ENCODE measurements at places on chromosomes 11 and 22.

GRCh38 chr11:123586568-123586967 lies 67.9 kb downstream of the SCN3B start:
- DNase-seq, result no peak

DNA sequence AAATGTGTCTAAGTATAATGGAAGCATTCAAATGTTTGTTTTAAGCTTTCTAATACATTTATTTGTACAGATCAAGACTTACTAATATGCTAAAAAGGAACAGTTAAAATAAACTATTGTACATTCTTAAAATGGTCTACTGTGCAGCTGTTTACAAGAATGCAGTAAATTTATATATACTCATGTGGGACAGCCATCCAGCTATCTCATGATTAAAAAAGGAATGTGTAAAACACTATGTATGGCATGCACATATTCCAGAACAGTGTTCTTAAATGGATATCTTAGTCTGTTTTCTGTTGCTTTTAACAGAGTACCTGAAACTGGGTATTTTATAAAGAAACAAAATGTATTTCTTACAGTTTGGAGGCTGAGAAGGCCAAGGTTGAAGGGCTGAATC lies 30.2 kb upstream of the CSTF3 start:
- no peak for DNase-seq

GRCh38 chr22:28978863-28979796 lies 82.5 kb downstream of the C22orf31 start:
- DNase-seq, result no peak

DNA sequence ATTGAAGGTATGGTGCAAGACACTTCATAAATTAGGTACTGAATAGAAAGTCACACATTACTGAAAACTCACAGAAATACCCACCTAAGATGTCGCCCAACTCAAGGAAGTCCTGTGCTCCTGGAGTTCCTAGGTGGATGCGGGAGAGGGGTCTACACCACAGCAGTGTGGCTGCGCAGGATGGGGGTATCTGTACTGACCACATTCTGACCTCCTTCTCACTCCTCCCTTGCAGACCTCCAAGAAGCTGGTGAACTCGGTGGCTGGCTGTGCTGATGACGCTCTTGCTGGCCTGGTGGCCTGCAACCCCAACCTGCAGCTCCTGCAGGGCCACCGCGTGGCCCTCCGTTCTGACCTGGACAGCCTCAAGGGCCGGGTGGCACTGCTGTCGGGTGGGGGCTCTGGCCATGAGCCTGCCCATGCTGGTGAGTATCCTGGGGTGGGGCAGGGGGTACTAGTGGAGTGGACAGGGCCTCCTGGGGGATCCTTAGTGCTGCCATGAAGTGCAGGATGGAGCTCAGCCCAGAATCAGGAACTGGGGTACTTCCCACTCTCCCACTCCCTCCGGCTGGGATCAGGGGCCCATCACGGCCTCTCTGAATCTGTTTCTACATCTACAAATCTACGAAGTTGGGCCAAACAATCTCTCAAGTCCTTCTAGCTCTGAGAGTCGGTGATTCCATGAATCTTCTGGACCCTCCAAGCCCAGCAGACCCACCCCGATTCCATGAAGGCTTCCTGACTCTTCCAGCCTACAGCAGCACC lies 4.9 kb downstream of the TKFC start:
- no peak for DNase-seq

DNA sequence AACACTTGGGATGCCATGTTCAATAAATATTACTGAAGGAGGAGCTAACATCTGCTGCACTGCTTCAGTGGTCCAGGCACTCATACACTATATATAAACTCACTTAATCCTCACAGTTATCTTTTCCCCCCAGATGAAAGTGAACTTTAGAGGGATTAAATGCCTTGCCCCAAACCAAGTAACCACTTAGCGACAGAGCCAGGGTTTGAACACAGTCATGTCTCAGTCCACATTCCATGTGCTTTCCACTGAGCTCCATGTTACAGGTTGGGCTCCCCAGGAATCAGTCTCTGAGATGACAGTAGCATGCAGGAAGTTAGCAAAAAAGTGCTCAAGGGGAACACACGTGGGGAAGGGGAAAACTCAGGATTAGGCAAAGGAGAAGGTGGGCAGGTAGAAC lies 59.3 kb downstream of the ENDOD1 start:
- no peak for DNase-seq

DNA sequence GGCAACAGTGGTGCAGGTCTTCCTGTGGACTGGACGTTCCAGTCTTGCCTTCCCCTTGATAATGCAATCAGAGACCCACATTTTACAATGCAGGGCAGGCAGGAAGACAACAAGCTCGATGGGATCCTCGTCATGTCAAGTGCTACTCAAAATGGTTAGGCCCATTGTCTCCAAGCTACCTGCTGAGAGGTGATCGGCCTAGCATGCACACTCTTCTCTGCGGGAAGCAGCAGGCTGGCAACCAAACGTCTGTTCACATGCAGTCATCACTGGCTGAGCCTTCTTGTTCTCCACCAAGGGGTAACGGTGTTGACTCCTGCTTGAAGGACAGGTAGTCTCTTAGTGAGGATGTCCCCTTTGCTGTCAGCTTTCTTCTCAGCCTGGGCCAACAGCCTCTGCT lies 25.5 kb upstream of the CD82 start:
- no peak for DNase-seq

- DNase-seq, result no peak
Measured at GRCh38 chr11:11997049-11997322, 11.4 kb downstream of the DKK3 start.

GRCh38 chr11:125063429-125064043 lies 431 bp downstream of the SLC37A2 start:
- DNase-seq, result no peak

GRCh38 chr11:36364551-36365325 lies 68.7 kb downstream of the PRR5L start:
- no peak for DNase-seq

DNA sequence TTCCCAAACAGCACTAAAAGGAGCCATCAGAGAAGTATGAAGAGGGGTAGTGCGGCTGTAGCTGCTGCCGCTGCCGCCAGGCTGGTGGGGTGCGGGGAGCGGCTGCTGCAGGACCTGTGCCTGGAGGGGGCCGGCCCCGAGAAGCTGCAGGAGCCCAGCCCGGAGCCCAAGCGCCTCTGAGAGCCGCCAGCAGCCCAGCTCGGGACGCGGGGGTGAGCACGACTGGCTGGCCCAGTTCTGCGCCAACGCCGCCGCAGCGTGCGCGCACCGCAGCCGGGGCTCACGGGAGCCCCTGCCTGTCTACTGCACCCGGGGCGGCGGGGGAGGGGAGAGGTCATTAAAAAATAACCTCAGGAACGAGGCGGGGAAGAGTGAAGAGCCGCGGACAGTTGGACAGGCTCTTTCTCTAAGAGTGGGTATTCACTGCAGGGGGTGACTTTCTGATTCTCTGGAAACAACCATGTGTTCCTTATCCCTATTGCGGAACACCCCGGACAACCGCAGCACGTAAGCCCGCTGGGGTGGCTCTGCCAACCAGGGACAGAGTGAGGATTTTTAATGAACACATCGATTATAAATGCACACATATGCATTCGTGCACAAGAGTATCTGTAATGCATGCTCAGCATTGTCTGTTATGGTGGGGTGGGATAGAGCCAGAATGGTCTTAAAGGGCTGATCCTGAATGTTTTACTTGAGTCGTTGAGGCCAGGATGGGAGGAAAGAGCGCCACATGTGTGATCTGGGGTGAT lies 453 bp downstream of the GAS2 start:
- no peak for DNase-seq

DNA sequence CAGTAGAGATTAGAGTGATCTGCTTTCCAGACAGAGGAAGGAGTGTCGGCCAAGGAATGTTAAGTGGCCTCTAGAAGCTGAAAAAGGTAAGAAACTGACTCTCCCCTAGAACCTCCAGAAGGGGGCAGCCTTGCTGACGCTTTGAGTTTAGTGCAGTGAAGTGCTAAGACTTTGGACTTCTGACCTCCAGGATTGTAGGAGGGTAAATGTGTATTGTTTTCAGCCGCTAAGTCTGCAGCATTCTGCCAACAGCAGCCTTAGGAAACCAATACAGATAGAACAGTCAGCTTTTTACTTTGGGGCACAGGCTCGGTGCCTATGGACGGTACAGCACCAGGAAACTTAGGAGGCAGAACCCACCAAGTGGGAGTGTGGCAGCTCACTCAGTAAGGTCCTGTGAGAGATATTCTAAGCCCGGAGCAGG lies 3.6 kb upstream of the TBC1D22A start:
- no peak for DNase-seq

- DNase-seq, result no peak
Measured at GRCh38 chr11:58928691-58929090, 10.6 kb upstream of the GLYATL1 start.
